Frontal cortex (tissue), 4 donors: ENCODE measurements at places on chromosomes 7 and 10. TPM values are rescaled to one million over a fixed set of nuclear protein-coding genes. Genes with fewer than 3 reads are reported as not detected.
A peak's percentile ranks its signal among the peaks of the same experiment; 100 is the strongest.

The LGI1 gene
- total RNA-seq: 23.2 TPM

The MCM10 gene
- total RNA-seq: 2.4 TPM

The TFEC gene
- 0.82 TPM for total RNA-seq

DNA sequence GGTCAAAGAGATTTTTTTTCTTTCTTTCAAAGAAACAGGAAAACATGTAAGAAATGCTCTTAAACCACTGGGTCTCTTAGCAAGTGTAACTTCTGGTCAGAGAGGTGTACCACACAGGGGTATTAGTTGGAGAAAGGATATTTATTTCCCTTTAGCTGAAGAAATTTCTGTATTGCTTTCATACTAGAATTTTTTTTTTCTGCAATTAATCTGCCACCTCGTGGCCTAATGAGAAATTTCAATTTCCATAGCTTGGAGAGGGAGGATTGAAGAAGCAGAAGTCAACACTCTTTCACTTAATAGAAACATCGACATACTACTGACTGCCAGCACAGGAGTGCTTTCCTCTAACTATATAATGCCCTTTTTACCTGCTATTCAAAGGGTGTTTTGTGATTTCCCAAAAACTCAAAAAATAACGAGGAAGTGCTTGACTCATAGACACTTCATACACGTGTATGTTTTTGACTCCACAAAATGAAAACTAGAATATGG, 177.6 kb upstream of the NAMPT start:
- DNase-seq: peak; percentile 3

- no peak for DNase-seq
These were observed 113.1 kb upstream of the PCBD1 start for GRCh38 chr10:71001470-71001869.

GRCh38 chr10:11050301-11051287, 32.9 kb downstream of the CELF2 start:
- DNase-seq: no peak

- peak; percentile 3 for DNase-seq
These were observed 950.7 kb upstream of the PHF14 start for GRCh38 chr7:10022957-10023356.

DNA sequence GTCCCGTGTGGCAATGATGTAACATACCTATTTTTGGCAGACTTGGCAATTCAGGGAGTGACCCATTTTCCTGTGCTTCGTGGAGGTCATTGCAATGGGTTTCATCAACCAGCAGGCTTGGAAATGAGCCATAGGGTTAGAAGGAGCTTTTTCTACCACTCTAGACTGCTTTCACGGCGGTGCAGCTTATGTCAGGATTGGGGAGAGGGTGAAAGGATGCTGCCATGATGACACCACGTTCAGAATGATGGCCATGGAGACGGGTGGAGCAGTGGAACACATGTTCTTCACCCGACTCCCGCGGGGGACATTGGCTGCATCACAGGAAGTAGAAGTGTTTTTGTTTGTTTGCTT, 220.2 kb downstream of the EMX2 start:
- no peak for DNase-seq

GRCh38 chr10:117139581-117140524, 1.8 kb upstream of the VAX1 start:
- no peak for DNase-seq

GRCh38 chr10:110841767-110842267, 29.9 kb upstream of the PDCD4 start:
- DNase-seq: no peak
